ENCODE measurements at places on chromosomes 7 and 10.
A peak's percentile ranks its signal among the peaks of the same experiment; 100 is the strongest.

- DNase-seq, result no peak
Measured at GRCh38 chr7:7810380-7810779, 92.0 kb upstream of the RPA3 start.

- DNase-seq, result no peak
Measured at GRCh38 chr7:44439926-44440325, 50.5 kb downstream of the NUDCD3 start.

- peak; percentile 61 for DNase-seq
Measured at GRCh38 chr7:134327896-134328295, 11.2 kb upstream of the SLC35B4 start.

- no peak for DNase-seq
Measured at GRCh38 chr10:124239696-124240095, 146.3 kb upstream of the CHST15 start.

DNA sequence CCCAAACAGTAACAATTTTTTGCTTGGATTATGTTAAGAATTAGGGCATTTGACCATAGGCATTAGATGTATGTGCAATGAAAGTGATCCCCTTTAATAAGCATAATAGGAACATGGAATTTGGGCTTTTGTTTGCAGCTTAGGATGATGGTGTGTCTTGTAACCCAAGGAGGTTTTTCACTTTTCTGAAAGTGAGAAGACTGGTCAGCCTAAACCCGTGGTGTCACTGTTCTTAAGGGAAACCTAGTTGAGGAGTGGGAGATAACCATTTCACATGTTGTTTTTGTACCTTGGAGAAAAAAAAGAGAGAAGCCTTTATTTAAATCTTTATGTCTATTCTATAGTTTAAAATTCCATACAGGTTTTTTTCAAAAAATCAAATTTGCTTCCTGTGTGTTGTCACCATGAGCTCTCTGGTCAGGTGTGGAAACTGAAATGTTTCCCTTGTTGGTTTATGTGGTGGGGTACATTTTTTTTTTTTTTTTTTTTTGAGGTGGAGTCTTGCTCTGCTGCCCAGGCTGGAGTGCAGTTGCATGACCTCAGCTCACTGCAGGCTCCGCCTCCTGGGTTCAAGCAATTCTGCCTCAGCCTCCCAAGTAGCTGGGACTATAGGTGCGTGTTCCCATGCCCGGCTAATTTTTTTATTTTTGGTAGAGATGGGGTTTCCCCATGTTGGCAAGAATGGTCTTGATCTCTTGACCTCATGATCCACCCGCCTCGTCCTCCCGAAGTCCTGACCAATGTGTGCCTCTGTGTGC, 7.7 kb downstream of the CCM2 start:
- no peak for DNase-seq

- DNase-seq, result no peak
Measured at GRCh38 chr7:64905133-64905532, 2.1 kb downstream of the ZNF273 start.

- no peak for DNase-seq
Measured at GRCh38 chr10:46220872-46221538, 65.8 kb upstream of the ANTXRL start.

- DNase-seq, result no peak
Measured at GRCh38 chr7:45625714-45626440, 51.7 kb downstream of the ADCY1 start.

GRCh38 chr10:91163869-91164474, 56.5 kb upstream of the PCGF5 start:
- DNase-seq, result peak; percentile 86
